HL-60 (cell line): ENCODE measurements at places on chromosomes 16 and 17.

GRCh38 chr17:36212966-36213365 is 2.1 kb downstream of the CCL4L2 start:
- peak; percentile 28 for DNase-seq

GRCh38 chr17:9934331-9934730 is 29.3 kb upstream of the RCVRN start:
- no peak for DNase-seq

- no peak for DNase-seq
Measured at GRCh38 chr16:17329391-17329790, 141.4 kb downstream of the XYLT1 start.

DNA sequence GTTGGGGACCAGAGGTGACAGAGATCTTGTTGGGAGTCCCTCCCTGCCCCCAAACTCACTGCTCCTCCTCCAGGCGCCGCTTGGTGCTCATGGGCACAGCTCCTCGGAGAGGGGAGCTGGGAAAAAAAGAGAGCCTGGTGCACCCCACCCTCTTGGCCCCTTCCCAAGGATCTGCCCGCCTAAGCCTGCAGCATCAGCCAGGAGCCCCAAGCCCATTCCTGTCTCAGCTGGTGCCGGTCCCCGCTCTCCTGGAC is 400 bp downstream of the HCFC1R1 start:
- DNase-seq: no peak

- no peak for DNase-seq
Measured at GRCh38 chr17:47862621-47863440, 11.9 kb upstream of the SP6 start.

GRCh38 chr17:69729944-69730343 is 315.4 kb downstream of the MAP2K6 start:
- DNase-seq: no peak

DNA sequence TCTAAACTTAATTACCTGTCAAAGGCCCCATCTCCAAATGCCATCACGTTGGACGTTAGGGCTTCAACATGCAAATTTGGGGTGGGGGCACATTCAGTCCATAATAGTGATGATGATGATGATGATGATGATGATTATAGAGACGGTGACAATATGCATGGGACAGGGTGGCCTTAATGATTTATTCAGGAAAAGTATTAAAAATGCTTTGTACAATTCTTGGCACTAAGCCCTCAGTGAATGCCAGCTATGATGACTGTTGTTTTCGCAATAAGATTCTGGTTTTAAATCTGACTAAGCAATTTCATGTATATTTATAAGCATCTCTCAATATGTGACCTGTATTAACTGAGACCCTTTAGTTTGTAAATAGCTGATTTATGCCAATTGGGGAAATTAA is 106.3 kb downstream of the C16orf95 start:
- no peak for DNase-seq

DNA sequence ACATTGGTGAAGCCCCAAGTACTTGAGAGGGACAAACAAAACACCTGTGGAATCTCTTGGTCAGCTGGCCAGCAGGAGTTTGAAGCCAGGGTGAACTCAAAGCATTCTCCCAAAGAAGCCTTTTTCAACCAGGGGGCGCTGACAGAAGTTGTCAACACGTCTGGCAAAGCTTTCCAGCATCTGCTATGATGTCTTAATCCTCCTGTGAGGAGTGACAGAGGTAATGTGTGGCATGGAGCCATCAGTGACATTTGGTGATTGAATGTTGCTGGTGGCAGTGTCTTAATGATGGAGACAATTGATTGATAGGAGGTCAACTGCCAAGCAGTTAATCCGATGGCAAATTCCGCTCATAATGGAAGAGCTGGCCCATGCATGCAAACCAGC is 257.6 kb upstream of the HSBP1 start:
- DNase-seq: no peak

GRCh38 chr16:59088431-59088830 is 354.3 kb upstream of the GOT2 start:
- no peak for DNase-seq

DNA sequence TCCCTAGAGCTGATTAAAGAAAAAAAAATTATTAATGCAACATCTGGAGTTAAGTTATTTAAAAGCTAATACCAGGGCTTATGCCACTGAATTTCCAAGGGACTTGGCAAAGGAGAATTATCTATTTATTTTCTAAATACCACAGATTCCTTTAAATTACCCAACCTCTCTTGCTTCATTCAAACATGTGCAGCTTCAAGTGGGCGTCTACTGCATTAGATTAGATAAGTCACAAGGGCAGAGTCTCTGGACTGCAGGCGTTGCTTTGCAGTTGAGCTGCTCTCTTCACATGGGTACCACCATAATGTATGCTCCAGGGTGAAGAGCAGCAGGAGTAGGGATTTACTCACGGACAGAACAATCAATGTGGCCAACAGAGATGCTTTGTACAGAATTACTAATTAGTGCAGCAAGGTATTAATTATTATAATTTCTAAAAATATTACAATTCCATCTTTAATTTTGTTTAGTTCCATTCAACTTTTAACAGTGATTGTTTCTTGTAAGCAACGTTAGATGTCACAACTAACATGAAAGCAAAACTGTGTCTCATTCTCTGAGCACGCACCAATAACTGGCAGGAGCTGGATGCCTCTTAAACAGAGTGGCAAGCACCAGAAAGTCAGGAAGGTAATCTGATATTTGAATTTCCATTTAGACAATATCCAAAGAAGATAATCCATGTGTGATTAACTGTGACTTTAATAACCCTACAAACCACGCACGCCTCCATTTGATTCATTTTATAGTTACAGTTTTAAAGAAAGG is 214.2 kb downstream of the STX8 start:
- no peak for DNase-seq
